ENCODE measurements at places on chromosomes 7 and 10. TPM values are rescaled to one million over a fixed set of nuclear protein-coding genes. Genes with fewer than 3 reads are reported as not detected.

GRCh38 chr7:12244129-12244528 lies 33.0 kb downstream of the TMEM106B start:
- no peak for DNase-seq

DNA sequence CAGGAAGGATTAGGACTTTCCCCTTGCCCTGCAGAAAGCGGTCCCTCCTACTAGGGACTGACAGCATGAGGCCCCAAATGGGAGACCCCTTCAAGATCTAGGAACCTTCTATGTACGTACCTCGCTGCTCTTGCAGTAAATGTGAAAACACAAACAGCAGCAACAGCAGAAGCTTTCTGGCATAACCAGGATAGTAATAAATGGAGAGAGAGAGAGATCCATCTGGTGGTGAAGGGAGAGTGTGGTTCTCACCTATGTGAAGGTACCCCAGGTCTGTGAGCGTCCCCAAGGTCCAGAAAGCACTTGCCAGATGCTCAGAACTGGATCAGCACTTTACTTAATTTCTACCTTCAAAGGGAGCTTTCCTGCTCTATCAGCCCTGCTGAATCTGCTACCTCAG lies 592.7 kb downstream of the PARD3 start:
- DNase-seq: no peak

- DNase-seq: peak; percentile 91
Measured at GRCh38 chr7:112789817-112790585, at the start of gene TMEM168. TSS of gene TMEM168 (minus strand) at chr7:112790393. CDS start at chr7:112784825, 5,568 bp downstream.

DNA sequence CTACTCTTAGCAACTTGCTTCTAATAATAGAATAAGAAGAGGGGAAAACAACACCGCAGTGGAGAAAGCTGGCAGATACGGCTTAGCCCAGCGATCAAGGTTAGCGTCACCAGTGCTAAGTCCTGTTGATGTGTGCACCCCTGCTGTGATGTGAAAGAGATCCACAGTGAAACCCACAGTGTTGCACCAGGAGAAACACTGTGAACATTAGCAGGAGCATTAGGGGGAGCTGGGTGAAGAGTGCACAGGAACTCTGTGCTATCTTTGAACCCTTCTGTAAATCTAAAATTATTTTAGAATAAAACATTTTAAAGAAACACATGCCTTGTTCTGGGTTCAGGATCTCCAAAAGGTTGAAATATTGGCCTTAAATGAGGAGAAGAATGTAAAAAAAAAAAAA lies 154.1 kb upstream of the UNC5B start:
- no peak for DNase-seq

- no peak for DNase-seq
Measured at GRCh38 chr10:52258799-52259425, 55.2 kb upstream of the DKK1 start.

GRCh38 chr7:96188174-96188581 lies 133.7 kb downstream of the SLC25A13 start:
- DNase-seq: no peak

Gene ATG9B
- 0.13 TPM for total RNA-seq

Gene OR2A5
- total RNA-seq: not detected

Gene HOXA7
- total RNA-seq: not detected

DNA sequence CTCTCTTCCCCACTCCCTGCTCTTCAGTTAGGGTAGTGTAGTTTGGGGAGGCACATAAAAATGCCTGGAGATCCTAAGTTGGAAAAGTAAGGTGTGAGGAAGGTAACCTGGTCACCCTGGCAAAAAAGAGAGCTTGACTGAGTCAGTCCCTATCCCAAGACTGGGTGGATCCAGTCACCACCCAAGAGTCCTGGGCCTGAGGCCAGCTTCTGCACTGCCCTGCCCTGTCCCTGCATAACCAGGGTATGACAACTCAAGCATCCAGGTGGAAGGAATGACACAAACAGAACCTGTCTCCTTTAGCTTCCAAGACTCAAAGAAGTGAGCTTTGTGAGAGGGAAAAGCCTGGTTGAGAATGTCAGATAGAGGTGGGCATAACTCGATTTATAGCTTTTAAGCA lies 26.9 kb upstream of the SORBS1 start:
- DNase-seq: no peak

DNA sequence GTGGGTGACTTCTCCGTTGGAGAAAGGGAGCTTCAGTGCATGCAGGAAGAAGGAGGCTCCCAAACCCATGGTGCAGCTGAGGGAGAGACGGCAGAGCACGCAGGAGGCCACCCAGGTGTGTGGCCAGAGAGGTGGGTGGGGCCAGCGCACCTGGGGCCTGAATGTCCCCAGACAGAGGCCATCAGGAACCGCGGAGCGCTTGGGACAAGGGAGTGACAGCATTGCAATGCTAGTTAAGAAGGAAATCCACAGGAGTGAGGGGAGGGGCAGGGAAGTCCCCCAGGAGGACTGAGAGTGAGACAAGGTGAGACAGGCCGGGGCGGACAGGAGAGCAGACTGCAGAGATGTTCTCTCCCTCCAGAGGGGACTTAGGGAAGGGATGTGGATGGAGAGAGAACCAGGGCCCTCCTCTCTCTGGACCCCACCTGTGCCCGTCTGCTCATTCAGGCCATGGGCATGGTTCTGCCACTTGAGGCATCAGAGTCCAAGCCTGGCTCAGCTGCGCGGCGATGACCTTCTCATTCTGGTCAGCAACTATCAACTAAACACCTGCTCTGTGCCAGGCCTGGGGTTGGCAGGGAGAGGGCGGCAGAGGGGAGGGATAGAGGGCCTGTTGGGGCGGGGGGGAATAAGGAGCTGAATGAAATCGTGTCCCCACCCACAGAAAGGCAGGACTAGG lies 69.4 kb upstream of the COL13A1 start:
- DNase-seq: no peak

GRCh38 chr7:101898106-101898505 lies 80.7 kb downstream of the CUX1 start:
- DNase-seq: no peak

- DNase-seq: no peak
Measured at GRCh38 chr10:16602104-16602775, 80.6 kb upstream of the C1QL3 start.

DNA sequence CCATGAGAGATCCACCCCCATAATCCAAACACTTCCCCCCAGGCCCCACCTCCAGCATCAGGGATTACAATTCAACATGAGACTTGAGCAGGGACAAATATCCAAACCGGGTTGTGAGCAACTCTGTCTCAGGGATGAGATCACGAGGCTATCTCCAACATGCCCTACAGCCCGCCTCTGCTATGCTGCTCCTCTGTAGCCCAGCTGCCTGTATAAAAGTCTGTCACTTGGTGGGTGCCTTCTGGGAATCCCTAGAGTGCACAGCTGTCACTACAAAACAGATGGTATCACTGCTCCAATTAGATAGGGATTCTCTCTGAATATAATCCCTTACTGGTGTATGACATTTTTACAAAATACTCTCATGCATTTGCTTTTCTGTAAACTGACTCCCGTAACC lies 114.9 kb upstream of the NANOS1 start:
- no peak for DNase-seq

GRCh38 chr7:42074076-42074475 lies 162.9 kb downstream of the GLI3 start:
- DNase-seq: no peak

DNA sequence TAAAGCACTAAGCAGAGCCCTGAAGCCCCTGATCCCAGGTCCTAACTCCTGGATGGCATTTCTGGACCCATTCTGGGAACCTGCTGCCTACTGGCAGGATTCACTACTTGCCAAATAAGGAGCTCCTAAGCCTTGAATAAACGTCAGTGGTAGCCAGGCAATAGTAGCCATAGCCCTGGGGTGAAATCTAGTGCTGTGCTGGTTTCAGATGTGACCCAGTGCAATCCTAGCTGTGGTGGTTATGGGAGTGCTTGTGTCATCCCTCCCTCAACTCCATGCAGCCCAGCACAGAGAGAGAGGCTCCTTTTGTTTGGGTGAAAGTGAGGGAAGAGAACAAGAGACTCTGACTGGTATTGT lies 43.7 kb downstream of the PCLO start:
- no peak for DNase-seq

- no peak for DNase-seq
Measured at GRCh38 chr10:1464881-1465417, 272.4 kb downstream of the ADARB2 start.

DNA sequence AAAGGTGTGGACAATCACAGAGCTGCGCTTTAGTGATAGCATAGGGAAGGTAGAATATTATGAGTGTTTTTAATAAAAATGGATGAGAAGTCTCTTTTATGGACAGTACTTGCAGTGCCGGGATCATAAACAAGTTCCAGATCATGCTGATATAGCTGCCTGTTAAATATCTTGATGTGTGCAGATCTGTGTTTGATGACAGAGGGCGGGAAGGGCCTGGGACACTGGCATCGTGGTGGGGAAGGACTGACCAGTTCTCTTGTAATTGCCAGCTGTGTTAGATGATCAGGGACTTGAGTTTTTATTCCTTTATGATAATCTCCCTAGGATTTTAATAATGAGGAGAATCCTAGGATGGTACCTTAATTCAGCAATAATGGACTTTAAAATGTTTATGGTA lies 14.6 kb downstream of the SND1 start:
- DNase-seq: no peak

GRCh38 chr10:12412666-12413368 lies 63.5 kb downstream of the CAMK1D start:
- DNase-seq: peak; percentile 24

GRCh38 chr10:31242902-31243301 lies 76.1 kb upstream of the ZEB1 start:
- no peak for DNase-seq
